ENCODE measurements at places on chromosomes 5 and 9. TPM values are rescaled to one million over a fixed set of nuclear protein-coding genes. Genes with fewer than 3 reads are reported as not detected.
A peak's percentile ranks its signal among the peaks of the same experiment; 100 is the strongest.

Gene PCDHGA12
- 0.66 TPM for total RNA-seq

Gene IL9
- total RNA-seq = not detected

Gene SLC31A2
- 8.3 TPM for total RNA-seq

Gene CDH9
- not detected for total RNA-seq

Gene PCDHGB6
- 0.10 TPM for total RNA-seq

Gene HTR1A
- not detected for total RNA-seq

Gene SPATA31C1
- not detected for total RNA-seq

GRCh38 chr5:139689631-139690063 is 41.5 kb downstream of the CXXC5 start:
- DNase-seq = no peak

DNA sequence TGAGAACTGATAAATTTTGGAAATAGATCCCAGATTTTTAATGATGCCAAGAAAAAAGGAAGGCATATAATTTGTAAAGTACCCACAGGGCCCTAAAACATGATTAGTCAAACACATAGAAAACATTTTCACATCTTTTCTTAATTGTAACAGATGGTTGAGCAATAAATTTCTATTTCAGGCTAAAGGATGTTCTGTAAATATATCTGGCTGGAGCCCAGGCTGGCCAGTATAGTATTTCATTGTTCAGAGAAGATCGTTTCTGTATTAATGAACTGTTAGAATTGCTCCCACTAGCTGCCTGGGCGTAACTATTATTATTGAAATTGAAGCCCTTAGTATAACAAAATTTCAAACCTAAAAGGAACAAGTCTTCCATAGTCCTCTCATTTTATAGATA is 105.3 kb upstream of the SMC2 start:
- no peak for DNase-seq

GRCh38 chr5:39092581-39093351 is 18.6 kb upstream of the RICTOR start:
- DNase-seq = peak; percentile 86

GRCh38 chr9:81052846-81053245 is 636.5 kb downstream of the TLE1 start:
- peak; percentile 48 for DNase-seq

GRCh38 chr5:133842846-133843611 is 125.4 kb downstream of the C5orf15 start:
- no peak for DNase-seq

DNA sequence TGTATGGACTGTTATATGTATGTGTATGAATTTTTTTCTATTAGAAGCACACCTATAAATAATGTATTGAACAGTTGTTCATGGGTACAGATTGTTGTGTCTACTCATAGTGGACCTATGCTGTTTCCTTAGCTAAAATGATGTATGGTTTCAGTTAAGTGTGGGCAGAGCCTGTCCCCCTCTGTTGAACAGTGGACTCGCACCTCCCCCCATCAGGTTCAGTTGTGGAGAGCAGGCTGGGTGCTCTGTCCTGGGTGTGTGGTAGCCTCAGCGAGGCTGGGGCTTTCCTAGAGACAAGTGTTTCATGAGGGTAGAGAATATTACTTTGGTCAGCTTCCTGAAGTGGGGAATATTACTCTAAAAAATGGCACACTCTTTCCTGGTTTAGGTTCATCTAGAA is 47.4 kb upstream of the LRRTM2 start:
- no peak for DNase-seq

DNA sequence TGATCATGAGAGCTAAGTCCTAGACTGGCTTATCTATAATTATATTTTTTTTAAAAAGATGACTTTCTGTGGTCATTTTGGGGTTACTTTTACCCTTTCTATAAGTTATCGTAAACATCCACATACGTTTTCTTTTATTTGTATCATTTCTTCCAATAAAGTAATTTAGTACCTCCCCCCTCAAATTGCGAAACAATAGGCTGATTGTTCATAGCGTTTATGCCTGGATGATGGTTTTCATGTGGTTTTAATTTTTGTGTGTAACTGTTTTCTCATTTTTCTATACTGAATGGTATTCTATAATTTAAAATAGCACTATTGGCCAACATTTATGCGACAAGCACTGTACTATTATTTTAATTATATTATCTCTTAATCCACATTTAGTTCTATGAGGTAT is 44.5 kb downstream of the SMC5 start:
- peak; percentile 10 for DNase-seq

- DNase-seq = no peak
Measured at GRCh38 chr5:164809821-164810220, 1304.4 kb downstream of the MAT2B start.
